ENCODE measurements at places on chromosomes 3 and 15. TPM values are rescaled to one million over a fixed set of nuclear protein-coding genes. Genes with fewer than 3 reads are reported as not detected.

Gene PIERCE2
- not detected for total RNA-seq

GRCh38 chr15:89754361-89755154, 3.5 kb upstream of the MESP1 start:
- H3K4me1 ChIP-seq, result peaks cover 2% of the 10 kb centered on the region
- no peak overlapping the region for H3K4me3 ChIP-seq
- peaks cover 18% of the 10 kb centered on the region for H3K27me3 ChIP-seq

DNA sequence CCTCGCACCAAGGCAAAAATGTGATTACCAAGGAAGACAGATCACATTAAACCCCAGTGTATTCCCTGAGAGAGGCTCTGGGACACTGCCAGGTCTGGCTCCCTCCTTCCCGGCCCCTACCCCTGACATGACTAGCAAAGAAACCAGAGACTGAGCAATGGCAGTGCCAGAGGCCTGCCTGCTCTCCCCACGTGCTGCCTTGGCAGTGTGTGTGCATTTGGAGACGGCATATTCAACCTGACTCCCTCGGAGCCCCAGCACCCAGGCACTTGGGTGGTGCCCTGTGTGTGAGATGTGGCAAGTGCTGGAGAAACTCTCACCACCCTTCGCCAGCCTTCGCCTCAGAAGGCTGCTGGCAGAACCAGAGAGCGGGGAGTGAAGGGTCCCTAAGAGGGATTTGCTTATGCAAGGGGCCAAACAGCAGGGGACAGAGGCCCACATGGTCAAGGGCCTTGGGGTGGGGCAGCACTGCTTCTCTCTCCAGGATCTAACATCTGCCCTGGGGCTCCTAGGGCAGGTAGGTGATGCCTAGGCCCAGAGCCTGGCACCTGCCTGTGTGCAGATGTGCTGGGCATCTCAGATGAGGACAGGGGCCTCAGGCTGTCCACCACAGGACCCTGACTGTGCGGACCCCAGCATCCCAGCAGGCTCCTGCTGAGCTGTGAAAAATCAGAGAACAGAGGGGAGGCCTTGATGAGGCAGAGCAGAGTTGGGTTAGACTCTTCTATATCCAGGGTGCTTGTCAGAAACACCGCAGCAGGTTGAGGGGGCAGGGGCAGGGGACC, 23.6 kb upstream of the PLXNA1 start:
- H3K27ac ChIP-seq, result no peak overlapping the region
- no peaks in the 10 kb centered on the region for H3K4me1 ChIP-seq
- no peaks in the 10 kb centered on the region for H3K27me3 ChIP-seq
- H3K36me3 ChIP-seq, result no peaks in the 10 kb centered on the region
- no peak for DNase-seq

GRCh38 chr3:138962854-138963560, 16.0 kb downstream of the FOXL2NB start:
- no peaks in the 10 kb centered on the region for H3K36me3 ChIP-seq
- H3K27ac ChIP-seq, result no peak overlapping the region
- H3K4me3 ChIP-seq, result no peak overlapping the region
- H3K4me1 ChIP-seq, result peaks cover 11% of the 10 kb centered on the region
- no peak for DNase-seq

DNA sequence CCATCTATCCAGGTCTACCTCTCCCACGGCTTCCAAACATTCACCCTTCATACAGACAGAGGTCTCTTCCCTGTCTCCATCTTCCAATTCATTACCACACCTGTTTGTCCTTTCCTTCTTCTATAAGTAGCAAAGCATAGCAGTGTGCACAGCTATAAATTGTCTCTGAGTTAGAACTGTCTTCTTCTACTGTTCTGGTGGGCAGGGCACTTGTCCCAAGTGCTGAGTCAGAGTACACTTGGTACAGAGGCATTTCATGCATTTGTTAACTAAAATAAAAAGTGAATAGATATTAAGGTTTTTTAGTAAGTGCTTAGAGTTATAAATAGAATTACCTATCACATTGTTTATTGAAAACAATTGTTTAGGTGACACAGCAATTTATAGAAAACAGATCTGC, 150.1 kb upstream of the CCDC54 start:
- no peaks in the 10 kb centered on the region for H3K4me1 ChIP-seq
- no peak overlapping the region for H3K27ac ChIP-seq
- DNase-seq, result no peak
- no peaks in the 10 kb centered on the region for H3K36me3 ChIP-seq
- peaks cover 42% of the 10 kb centered on the region for H3K27me3 ChIP-seq

- no peaks in the 10 kb centered on the region for H3K27me3 ChIP-seq
- no peak overlapping the region for H3K27ac ChIP-seq
- H3K4me3 ChIP-seq, result no peak overlapping the region
- H3K4me1 ChIP-seq, result no peaks in the 10 kb centered on the region
- no peaks in the 10 kb centered on the region for H3K36me3 ChIP-seq
Measured at GRCh38 chr15:69908590-69909420, 188.9 kb downstream of the TLE3 start.

DNA sequence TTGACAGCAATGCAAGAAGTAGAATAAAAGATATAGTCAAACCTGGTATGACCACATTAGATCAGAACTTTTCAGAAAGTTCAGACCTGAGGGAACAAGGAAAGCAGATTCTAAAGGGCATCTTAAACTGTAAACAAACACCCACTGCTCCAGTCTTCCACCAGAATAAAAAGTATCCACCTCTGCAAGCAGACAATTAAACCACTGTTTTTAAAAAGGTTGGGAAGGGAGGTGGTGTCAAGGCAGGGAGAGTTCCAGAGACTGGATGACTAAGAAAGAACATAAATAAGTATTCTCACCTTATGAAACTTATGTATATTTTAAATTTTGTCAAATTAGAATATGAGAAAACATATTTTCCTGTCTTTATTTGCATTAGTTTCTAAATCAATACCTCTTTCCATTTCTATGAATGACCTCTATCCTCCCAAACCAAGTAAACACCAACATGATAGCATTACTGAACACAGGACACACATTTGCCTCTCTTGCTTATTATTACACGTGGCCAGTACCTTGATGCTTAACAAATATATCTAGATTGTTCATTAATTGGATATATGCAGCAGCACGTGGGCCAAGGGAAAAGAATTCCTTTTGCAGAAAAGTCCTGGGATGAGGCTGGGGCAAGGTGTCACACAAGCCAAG, 31.6 kb downstream of the PIK3CB start:
- no peak overlapping the region for H3K4me3 ChIP-seq
- H3K36me3 ChIP-seq, result no peaks in the 10 kb centered on the region
- H3K4me1 ChIP-seq, result peaks cover 5% of the 10 kb centered on the region
- DNase-seq, result no peak
- no peak overlapping the region for H3K27ac ChIP-seq

Gene EPHA3
- not detected for total RNA-seq

- peaks cover 17% of the 10 kb centered on the region for H3K4me1 ChIP-seq
- H3K4me3 ChIP-seq, result no peak overlapping the region
- no peak overlapping the region for H3K27ac ChIP-seq
- H3K27me3 ChIP-seq, result no peaks in the 10 kb centered on the region
- no peak for DNase-seq
Measured at GRCh38 chr3:71503525-71504249, 79.8 kb downstream of the FOXP1 start.

- DNase-seq, result no peak
- H3K27me3 ChIP-seq, result peaks cover 37% of the 10 kb centered on the region
- no peaks in the 10 kb centered on the region for H3K36me3 ChIP-seq
Measured at GRCh38 chr3:45355351-45355750, 33.0 kb upstream of the LARS2 start.

DNA sequence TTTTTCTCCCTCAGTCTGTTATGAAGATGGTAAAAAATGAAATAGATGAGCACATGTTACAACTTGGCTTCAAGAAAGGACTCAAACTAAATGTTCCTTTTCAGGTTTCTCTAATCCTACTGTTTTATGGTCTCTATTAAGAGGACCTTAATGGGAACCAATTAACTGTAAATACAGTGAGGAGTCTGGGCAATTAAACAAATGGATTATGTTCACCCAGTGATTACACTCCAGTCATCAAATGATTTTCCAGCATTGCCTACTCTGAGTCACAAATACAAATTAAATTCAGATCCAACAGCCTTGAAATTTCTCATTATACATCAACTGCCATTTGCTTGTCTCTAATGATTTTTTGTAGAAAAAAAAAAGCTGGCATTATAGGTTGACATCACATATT, 129.2 kb downstream of the NEK10 start:
- no peak overlapping the region for H3K4me3 ChIP-seq
- no peaks in the 10 kb centered on the region for H3K4me1 ChIP-seq
- DNase-seq, result no peak
- no peaks in the 10 kb centered on the region for H3K36me3 ChIP-seq
- no peak overlapping the region for H3K27ac ChIP-seq

DNA sequence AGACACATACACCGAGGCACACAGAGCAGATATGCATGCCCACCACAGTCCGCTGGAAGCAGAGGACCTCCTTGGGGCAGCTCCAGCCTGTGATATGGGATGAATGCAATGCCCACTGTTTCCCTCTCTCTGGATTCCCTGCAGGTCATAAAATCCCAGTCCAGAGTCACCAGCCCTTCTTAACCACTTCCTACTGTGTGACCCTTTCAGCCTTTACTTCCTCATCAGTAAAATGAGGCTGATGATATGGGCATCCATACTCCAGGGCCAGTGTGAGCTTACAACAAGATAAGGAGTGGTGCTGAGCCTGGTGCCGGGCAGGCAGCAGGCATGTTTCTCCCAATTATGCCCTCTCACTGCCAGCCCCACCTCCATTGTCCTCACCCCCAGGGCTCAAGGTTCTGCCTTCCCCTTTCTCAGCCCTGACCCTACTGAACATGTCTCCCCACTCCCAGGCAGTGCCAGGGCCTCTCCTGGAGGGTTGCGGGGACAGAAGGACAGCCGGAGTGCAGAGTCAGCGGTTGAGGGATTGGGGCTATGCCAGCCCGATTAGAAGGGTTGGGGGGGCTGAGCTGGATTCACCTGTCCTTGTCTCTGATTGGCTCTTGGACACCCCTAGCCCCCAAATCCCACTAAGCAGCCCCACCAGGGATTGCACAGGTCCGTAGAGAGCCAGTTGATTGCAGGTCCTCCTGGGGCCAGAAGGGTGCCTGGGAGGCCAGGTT, at the start of gene GNAT1:
Gene GNAT1 (plus strand): TSS at position 675 of the 725 bp plus-strand sequence. CDS start 116 bp downstream, outside the sequence.
- peaks cover 10% of the 10 kb centered on the region for H3K4me1 ChIP-seq
- no peak within 1 kb of the TSS for H3K4me3 ChIP-seq
- no peaks in the 10 kb centered on the region for H3K36me3 ChIP-seq
- DNase-seq, result no peak
- no peak within 1 kb of the TSS for H3K27ac ChIP-seq
- H3K27me3 ChIP-seq, result peaks cover 13% of the 10 kb centered on the region

Gene PARP9
- 91.8 TPM for total RNA-seq

- no peaks in the 10 kb centered on the region for H3K36me3 ChIP-seq
- peaks cover 9% of the 10 kb centered on the region for H3K4me1 ChIP-seq
- no peak overlapping the region for H3K27ac ChIP-seq
- H3K27me3 ChIP-seq, result no peaks in the 10 kb centered on the region
- no peak overlapping the region for H3K4me3 ChIP-seq
Measured at GRCh38 chr3:58164906-58165821, 45.6 kb downstream of the DNASE1L3 start.

DNA sequence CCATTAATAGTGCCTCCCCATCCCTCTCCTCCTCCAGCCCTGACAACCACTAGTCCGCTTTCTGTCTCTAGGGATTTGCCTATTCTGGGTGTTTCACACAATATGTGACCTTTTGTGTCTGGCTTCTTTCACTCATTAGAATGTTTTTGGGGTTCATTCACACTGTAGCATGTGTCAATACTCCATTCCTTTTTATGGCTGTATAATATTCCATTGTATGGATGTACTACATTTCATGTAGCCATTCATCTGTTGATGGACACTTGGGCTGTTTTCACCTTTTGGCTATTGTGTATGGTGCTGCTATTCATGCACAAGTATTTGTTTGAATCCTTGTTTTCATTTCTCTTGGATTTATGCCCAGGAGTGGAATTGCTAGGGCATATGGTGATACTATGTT, 16.5 kb downstream of the GRK7 start:
- H3K4me3 ChIP-seq, result no peak overlapping the region
- H3K4me1 ChIP-seq, result no peaks in the 10 kb centered on the region
- H3K27ac ChIP-seq, result no peak overlapping the region
- no peaks in the 10 kb centered on the region for H3K36me3 ChIP-seq
- no peaks in the 10 kb centered on the region for H3K27me3 ChIP-seq

Gene PRICKLE2
- not detected for total RNA-seq

DNA sequence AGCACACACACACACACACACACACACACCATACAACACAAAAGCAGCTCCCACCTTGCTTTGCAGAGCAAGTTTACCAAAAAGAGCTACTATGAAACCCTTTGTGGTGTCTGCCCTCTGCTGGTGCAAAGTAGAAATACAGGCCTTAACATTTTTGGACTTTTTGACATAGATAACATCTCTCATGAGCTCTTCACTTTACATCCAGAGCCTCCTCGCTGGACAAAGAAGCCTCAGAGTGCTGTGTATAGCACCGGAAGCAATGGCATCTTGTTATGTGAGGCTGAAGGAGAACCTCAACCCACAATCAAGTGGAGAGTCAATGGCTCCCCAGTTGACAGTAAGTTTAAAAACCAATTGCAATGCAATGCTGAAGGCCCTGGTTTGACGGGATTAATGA, 157.9 kb downstream of the CHL1 start:
- no peak for DNase-seq
- H3K27me3 ChIP-seq, result no peaks in the 10 kb centered on the region
- no peaks in the 10 kb centered on the region for H3K36me3 ChIP-seq

DNA sequence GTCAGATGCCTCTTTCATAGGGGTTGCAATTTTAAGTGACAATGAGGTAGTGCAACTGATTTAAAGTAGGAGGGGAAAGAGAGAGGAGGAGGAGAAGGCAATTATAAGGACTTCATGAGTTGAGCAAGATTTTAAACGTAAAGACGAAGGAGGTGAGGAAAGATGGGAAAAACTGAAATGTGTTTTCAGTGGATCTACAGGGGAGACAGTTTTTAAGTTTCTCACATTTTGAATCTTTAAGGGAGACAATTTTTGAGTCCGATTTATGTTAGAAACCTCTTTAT, 68.7 kb upstream of the LIMD1 start:
- H3K27ac ChIP-seq, result no peak overlapping the region
- no peaks in the 10 kb centered on the region for H3K27me3 ChIP-seq
- no peak overlapping the region for H3K4me3 ChIP-seq

DNA sequence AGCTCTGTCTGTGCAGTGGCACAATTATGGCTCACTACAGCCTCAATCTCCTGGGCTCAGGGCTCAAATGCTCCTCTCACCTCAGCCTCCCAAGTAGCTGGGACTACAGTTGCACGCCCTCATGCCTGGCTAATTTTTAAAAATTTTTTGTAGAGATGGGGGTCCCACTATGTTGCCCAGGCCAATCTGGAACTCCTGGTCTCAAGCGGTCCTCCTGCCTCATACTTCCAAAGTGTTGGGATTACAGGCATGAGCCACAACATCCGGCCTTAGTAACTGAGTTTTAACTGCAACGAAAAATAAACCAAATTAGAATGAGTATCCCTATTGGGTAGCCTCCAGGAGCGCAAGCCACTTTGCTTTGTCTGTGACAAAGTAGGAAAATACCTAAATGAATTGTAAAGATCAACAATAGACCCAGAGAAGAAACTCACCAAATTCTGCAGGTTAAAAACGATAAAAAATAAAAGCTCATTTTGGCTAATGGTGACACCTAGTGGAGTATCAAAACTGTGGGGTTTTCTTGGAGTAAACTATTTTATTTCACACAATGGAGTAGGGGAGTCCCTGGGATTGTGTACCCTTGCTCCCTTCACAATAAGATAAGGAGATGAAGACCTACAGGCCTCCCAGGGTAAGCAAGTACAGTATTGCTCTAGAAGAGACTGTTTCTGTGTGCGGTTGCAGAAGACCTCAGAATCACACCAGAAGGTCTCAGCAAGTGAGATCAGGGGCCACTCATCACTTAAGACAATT, 21.0 kb upstream of the CA12 start:
- H3K27ac ChIP-seq, result no peak overlapping the region
- no peaks in the 10 kb centered on the region for H3K27me3 ChIP-seq
- H3K36me3 ChIP-seq, result no peaks in the 10 kb centered on the region

Measured in activated CD8-positive, alpha-beta memory T cell treated with anti-CD3 and anti-CD28 coated beads, Interleukin-2, amount 10 ng/mL, durations not matched to agents 7 days and 5 days (primary cell).